ENCODE measurements at places on chromosomes 4 and X. TPM values are rescaled to one million over a fixed set of nuclear protein-coding genes. Genes with fewer than 3 reads are reported as not detected.

- H3K27ac ChIP-seq: peak overlapping the region; percentile 41
- H3K4me3 ChIP-seq: no peak overlapping the region
- H3K27me3 ChIP-seq: no peaks in the 10 kb centered on the region
These were observed 10.5 kb downstream of the ANXA5 start for GRCh38 chr4:121686255-121686654.

DNA sequence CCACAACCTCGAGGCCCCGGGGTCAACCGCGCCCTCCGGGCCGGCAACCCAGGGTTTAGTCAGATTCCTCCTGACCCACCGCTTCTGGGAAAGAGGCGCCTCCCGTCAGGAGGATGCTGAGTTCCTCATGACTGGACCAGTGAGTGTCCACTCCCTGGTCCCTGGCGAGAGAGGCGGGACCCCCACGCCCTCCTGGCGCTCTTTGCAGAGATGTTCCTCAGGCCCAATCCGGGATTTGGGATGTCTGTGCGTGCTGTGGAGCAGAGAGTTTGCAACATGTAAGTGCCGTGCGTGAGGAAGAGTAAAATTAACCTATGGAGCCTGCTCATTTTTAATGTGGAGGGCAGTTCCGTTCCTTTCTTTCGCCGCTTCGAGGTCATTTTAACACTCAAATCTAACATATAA is 824 bp upstream of the UGDH start:
- H3K36me3 ChIP-seq: peaks cover 26% of the 10 kb centered on the region
- H3K4me3 ChIP-seq: peak overlapping the region; percentile 82
- H3K27me3 ChIP-seq: no peaks in the 10 kb centered on the region
- DNase-seq: no peak
- H3K4me1 ChIP-seq: peaks cover 10% of the 10 kb centered on the region

Gene TIGD4
- not detected for total RNA-seq

Gene GEMIN8
- 7.0 TPM for total RNA-seq

- H3K4me3 ChIP-seq: no peak overlapping the region
- no peak overlapping the region for H3K27ac ChIP-seq
- H3K4me1 ChIP-seq: no peaks in the 10 kb centered on the region
- H3K27me3 ChIP-seq: peaks cover 3% of the 10 kb centered on the region
These were observed 234.6 kb downstream of the AFAP1 start for GRCh38 chr4:7705062-7705461.

- H3K27ac ChIP-seq: no peak overlapping the region
- H3K4me3 ChIP-seq: no peak overlapping the region
- no peaks in the 10 kb centered on the region for H3K4me1 ChIP-seq
These were observed 19.4 kb downstream of the MTM1 start for GRCh38 chrX:150587585-150588503.

GRCh38 chr4:187027272-187027671 is 303.6 kb upstream of the FAT1 start:
- no peaks in the 10 kb centered on the region for H3K4me1 ChIP-seq
- H3K27me3 ChIP-seq: no peaks in the 10 kb centered on the region
- H3K4me3 ChIP-seq: no peak overlapping the region
- H3K27ac ChIP-seq: no peak overlapping the region
- no peaks in the 10 kb centered on the region for H3K36me3 ChIP-seq
- DNase-seq: no peak

Gene TKTL2
- not detected for total RNA-seq
